Fibroblast of skin of right biceps (primary cell): ENCODE measurements at places on chromosomes 4 and X.

- no peak for DNase-seq
These were observed 22.0 kb downstream of the CXCL8 start for GRCh38 chr4:73762409-73762808.

DNA sequence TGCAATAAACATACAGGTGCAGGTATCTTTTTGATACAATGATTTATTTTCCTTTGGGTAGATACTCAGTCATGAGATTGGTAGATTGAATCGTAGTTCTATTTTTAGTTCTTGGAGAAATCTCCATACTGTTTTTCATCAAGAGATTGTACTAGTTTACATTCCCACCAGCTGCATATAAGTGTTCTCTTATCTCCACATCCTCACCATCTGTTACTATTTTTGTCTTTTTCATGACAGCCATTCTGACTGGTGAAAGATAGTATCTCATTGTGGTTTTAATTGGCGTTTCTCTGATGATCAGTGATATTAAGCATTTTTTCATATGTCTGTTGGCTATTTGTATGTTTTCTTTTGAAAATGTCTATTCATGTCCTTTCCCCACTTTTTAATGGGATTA is 202.2 kb downstream of the RAPGEF2 start:
- DNase-seq = no peak

GRCh38 chr4:69984030-69984443 is 11.7 kb upstream of the STATH start:
- peak; percentile 11 for DNase-seq

DNA sequence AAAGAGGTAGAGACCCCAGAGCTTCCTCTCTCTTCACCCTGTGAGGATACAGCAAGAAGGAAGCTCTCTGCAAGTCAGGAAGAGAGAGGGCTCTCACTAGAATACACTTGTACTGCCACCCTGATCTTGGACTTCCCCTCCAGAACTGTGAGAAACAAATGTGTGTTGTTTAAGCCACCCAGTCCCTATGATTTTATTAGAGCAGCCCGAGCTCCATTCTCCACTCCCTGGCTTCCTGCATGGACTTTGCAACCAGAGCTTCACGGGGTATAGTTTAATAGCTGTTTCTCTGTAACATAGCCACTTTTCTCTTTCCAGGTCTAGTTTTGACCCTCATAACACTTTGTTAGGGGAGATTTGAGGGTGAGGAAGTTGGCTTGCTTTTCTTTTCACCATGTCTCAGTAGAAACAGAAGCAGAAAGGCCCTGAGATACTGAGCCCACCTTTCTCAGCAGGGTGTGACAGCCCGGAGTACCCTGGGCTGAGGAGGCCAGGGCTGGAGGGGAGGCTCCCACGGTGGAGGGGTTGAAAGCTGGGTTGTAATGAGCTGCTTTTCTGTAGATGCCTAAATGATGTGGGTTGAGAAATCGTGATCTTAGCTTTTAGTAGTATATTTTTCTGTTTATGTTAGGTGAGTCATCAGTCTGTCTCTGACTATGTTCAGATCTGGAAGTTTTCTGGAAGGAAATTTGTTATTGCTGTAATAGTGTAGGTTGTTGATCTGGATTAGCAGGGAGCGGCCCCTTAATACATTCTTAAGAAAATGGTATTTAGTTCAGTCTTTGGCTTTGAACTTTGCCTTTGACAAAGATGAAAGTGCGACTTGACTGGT is 118.6 kb downstream of the PTTG2 start:
- DNase-seq = peak; percentile 82

DNA sequence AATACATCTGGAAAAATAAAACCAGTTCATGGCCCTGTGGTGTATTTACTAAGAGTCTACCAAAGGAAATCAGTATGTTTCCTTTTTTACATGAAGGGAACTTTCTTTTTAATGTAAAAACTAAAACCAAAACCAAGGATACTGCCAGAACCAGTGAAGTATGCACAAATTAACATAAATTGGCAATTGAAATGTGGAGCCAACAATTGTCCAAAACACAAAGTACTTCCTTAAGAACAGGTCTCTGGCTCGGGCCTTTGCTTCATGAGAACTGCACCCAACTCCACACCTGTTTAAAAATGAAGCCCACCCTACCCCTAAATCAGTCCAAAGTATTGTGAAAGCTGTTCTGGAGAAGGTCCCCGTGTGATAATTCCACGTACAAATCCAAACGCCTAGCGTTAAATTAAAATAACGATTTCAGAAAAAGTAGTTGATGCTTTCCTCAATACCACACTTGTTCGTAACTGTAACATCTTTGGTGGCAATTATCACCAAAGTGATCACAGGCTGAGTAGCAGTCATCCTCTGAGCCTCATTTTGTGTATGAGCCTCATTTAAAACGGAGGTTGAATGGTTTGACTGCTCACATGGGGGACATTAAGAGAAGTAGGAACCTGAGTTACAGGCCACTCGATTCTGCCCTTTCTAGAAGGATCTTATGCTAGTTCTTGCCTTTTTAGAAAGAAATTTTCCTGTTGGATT is 93.0 kb downstream of the GEMIN8 start:
- DNase-seq = no peak

DNA sequence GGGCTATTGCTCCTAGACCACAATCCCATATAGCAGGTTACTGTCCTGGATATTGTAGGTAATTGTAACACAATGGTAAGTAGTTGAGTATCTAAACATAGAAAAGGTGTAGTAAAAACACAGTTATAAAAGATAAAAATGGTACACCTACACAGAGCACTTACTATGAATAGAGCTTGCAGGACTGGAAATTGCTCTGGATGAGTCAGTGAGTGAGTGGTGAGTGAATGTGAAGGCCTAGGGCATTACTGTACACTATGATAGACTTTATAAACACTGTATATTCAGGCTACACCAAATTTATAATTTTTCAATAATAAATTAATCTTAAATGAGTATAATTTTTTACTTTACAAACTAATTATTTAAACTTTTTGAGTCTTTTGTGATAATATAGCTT is 425.7 kb downstream of the PABPC4L start:
- DNase-seq = peak; percentile 57

GRCh38 chrX:112839856-112840255 is 775 bp downstream of the AMOT start:
- DNase-seq = no peak

- no peak for DNase-seq
These were observed 15.3 kb downstream of the TKTL1 start for GRCh38 chrX:154310616-154311536.

- DNase-seq = no peak
These were observed 175.7 kb upstream of the SPIN4 start for GRCh38 chrX:63526863-63527262.

DNA sequence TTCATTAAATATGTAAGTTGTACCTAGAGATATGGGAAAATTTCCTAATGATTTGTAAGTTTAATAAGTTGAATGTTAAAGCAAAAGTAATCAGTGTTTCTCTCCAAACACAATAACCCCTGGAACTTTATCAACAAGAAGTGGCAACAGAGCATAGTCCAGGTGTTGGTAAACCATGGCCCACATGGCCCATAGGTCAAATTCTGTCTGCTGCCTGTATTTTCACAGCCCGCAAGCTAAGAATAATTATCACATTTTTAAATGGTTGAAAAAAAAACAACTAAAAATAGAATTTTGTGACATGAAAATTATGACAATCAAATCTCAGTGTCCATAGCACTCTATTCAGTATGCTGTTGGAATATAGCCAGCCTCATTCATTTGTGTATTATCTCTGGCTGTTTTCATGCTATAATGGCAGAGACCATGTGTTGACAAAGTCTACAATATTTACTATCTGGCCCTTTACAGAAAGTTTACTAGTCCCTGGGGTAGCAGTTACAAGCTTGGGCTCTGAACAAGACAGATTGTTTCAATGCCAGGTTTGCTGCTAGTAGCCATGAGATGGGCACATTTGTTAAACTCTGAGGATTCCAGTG is 395.8 kb downstream of the GASK1B start:
- DNase-seq = no peak

GRCh38 chrX:12234534-12235329 is 96.5 kb downstream of the FRMPD4 start:
- no peak for DNase-seq

DNA sequence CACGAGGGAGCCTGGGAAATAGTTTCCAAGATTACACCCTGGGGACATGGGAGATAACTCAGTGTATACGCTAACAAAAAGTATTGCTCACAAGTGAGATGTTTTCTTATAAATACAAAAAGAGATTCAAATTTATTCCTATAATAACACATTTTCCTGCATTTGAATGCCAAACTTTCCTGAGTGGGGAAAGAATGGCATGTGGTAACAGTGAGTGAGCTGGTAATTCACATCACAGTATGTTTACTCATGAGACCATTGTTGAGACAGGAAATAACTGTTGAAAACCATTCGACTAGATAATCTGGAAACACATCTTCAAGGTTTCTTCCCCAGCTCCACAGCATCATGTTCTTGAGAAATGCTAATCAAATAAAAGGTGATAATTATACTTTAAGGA is 109.1 kb downstream of the TASL start:
- DNase-seq = no peak

GRCh38 chr4:10134141-10134540 is 17.5 kb upstream of the WDR1 start:
- no peak for DNase-seq

DNA sequence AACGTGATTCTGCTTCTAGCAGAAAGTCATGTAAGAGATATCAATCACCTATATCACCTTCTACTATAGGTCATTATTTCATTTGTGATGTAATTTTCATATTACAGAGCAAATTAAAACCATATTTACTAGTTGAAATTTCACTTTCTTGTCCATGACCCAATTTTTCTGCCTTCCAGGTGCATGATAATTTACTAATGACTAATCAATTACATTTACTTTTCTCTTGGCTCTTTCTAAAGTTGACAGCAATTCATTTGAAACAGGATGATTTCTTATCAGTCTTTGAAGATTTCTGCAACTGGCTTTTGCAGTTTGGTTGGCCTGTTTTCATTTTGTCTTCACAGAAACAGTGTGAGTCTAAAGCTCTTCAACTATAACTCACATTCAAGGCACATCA is 81.4 kb downstream of the ZAR1 start:
- DNase-seq = no peak

DNA sequence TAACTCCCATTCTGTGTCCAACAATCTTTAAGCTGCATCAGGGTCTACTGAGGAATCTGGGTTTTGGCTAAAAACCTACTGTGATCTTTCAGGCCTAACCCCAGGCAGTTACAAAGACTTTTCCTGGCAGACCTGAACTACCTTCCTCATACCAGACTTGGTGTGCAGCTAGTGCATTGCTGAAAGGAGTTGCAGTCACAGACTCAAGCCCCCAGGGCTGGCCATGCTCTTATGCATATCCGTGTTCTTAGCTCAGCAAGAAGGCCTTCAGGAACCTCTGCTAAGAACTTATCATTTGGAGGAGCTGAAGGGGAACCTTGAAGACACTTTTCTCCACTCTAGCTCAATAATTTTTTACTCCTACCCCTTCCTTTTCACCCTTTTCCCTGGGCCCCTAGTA is 147.5 kb downstream of the INPP4B start:
- DNase-seq = no peak

GRCh38 chrX:69027181-69028005 is 137.9 kb downstream of the PJA1 start:
- DNase-seq = peak; percentile 71

DNA sequence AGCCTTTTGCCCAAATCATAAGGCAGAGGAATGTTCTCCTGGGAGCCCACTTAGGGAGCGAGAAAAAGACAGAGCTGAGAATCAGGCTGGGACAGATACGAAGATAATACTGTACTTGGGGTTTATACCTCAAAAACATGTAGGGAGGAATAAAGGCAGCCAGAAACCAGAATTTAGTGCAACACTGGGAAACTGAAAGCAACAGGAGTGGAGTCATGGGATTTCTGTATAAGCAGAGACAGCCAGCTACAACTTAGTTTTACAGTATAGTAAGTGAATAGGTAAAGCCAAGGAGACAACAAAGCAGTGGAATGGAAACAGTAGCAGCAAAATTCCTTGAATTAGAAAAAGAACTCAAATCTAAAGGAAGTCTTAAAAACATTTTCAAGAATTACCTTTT is 413.2 kb downstream of the FAT4 start:
- no peak for DNase-seq

DNA sequence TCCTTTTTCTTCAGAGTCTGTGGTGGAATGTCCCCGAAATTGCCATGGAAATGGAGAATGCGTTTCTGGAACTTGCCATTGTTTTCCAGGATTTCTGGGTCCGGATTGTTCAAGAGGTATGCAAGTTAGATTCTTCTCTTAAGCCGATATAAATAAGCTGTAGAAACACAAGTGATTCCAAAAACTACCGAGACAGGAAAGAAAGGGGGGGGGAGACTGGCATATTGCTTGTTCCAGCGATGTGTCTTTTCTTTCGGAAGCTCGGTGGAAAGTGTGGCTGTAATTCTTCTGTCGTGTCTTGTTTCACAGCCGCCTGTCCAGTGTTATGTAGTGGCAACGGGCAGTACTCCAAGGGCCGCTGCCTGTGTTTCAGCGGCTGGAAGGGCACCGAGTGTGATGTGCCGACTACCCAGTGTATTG is 236.9 kb downstream of the DCTD start:
- no peak for DNase-seq

- no peak for DNase-seq
These were observed 29.1 kb downstream of the ARHGEF9 start for GRCh38 chrX:63755892-63756291.

- no peak for DNase-seq
These were observed 142.0 kb downstream of the RTL3 start for GRCh38 chrX:78517124-78517523.

DNA sequence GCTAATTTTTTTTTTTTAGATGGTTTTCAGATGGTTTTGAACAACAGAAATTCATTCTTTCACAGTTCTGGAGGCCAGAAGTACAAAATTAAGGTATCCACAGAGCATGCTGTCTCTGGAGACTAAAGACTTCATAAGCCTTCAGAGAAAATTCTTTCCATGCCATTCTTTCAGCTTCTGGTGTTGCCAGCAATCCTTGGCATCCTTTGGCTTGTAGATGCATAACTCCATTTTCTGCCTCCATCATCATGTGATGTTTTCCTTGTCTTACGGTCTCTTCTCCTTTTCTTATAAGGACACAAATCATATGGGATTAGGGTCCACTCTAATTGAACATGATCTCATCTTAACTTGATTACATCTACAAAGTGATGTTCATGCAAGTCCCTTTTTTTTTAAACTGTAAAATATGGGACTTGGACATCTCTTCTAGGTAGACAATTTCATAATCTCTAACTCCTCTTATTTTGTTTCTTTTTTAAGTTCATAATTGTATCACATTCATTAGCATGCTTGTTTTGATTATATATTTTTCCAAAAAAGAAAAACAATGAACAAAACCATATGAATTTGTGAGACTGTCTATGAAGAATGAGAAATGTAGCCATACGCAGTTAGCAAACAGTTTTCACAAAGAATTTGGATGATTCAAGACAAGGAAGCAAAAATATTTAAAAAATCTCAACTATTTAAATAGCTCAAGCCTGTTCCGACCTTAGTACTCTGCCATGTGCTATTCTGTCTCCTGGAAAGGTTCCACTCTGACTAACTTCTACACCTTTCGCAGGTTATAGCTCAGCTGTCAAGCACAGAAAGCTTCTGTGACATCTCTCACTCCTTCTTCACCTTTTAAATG is 53.1 kb upstream of the GIMD1 start:
- DNase-seq = peak; percentile 66

GRCh38 chr4:3402491-3403347 is 39.0 kb upstream of the HGFAC start:
- DNase-seq = peak; percentile 86
